ENCODE measurements at places on chromosomes 4 and X. TPM values are rescaled to one million over a fixed set of nuclear protein-coding genes. Genes with fewer than 3 reads are reported as not detected.

Gene P2RY8
- total RNA-seq: not detected

Gene PDE6B
- 4.1 TPM for total RNA-seq

Gene RBPJ
- 38.6 TPM for total RNA-seq

Gene AP1S2
- 69.0 TPM for total RNA-seq

Gene MTMR8
- 0.12 TPM for total RNA-seq

All from epithelial cell of proximal tubule (primary cell).